CD14-positive monocyte (primary cell): ENCODE measurements at places on chromosomes 5 and 9.

- DNase-seq: no peak
Measured at GRCh38 chr9:93974151-93974550, 19.0 kb upstream of the BARX1 start.

GRCh38 chr5:167565189-167565954 lies 726.1 kb upstream of the WWC1 start:
- no peak for DNase-seq

- no peak for DNase-seq
Measured at GRCh38 chr9:89776795-89777525, 172.1 kb downstream of the GADD45G start.

DNA sequence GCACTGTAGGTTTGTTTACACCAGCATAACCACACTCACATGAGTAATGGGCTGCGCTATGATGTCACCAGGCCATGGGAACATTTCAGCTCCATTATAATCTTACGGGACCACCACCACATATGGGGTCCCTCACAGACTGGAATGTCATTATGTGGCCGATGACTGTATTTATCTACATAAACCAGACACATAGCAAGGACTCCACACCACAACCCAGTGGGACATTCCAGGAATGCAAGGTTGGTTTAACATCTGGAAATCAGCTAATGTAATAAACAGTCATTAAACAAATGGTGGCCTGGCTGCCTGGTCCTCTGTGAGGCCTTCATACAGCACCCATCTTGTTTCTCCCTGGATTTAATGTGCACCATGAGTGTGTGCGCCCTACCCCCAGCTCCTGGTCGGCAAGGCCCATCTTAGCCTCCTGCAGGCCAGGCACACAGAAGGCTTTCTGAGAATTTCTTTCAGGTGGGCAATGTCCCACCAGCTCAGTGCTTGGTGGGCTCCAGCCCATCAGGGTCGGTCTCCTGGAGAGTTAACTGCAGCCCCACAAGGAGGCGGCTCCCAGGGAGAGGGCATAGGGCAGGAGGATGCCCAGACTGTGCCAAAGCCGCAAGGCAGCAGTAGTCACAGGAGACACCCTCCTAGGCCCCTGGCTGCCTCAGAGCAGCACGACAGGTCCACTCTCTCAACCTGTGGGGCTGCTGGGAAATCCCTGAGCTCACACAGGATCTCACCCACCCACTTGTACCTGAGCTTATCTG lies 35.9 kb upstream of the SARDH start:
- no peak for DNase-seq
